ENCODE measurements at places on chromosomes 16 and 17.

- no peak for DNase-seq
These were observed 10.5 kb upstream of the CSF3 start for GRCh38 chr17:40004712-40005111.

DNA sequence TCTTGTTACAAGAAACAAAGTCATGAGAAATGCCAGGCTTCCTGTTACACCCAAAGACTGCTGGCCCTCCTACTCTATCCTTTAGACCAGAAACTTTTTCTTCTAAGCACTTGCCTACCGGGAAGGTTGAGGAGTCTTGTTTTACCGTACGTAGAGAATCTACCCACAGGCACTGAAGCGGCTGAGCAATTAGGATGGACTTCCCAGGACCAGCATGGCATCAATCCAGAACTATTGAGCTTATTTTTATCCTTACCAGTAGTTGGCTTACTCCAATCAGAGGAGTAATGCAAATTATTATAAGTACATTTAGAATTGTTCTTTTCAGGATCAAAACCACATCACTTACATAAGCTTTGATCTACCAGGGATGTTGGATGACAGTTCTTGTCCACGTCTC lies 25.6 kb downstream of the CEP95 start:
- DNase-seq = no peak

DNA sequence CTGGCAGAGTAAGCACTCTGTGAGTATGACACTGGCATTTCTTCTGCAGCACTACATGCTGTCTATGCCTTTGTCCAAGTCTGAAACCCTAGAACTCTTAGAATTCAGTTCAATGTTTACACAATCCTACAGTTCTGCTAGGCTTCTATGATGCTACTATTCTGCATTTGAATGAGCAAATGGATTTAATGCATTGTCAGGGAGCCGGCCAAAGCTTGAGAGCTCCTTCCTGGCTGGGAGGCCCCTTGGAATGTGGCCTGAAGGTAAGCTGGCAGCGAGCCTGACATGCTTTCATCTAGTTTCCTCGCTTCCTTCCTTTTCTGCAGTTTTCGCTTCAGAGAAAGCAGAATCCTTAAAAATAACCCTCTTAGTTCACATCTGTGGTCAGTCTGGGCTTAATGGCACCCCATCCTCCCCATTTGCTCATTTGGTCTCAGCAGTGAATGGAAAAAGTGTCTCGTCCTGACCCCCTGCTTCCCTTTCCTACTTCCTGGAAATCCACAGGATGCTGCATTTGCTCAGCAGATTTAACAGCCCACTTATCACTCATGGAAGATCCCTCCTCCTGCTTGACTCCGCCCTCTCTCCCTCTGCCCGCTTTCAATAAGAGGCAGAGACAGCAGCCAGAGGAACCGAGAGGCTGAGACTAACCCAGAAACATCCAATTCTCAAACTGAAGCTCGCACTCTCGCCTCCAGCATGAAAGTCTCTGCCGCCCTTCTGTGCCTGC lies at the start of gene CCL2:
Gene CCL2, plus strand, starts transcription at position 635 of the 730 bp plus-strand sequence. Its CDS starts 65 bp downstream, at position 700.
- DNase-seq = no peak

DNA sequence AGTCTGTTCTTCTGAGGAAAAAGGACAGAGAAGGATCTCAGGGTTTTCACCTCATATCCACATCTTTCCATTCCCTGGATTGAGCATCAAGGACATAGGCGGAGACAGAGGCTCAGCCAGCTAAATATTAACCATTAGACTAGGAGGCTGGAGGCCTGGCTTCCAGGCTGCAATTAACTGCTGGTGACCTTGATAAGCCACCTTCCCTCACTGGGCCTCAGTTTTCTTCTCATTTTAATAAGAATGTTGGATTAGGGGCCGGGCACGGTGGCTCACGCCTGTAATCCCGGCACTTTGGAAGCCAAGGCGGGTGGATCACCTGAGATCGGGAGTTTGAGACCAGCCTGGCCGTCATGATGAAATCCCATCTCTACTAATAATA lies 25.6 kb upstream of the CNOT1 start:
- no peak for DNase-seq

DNA sequence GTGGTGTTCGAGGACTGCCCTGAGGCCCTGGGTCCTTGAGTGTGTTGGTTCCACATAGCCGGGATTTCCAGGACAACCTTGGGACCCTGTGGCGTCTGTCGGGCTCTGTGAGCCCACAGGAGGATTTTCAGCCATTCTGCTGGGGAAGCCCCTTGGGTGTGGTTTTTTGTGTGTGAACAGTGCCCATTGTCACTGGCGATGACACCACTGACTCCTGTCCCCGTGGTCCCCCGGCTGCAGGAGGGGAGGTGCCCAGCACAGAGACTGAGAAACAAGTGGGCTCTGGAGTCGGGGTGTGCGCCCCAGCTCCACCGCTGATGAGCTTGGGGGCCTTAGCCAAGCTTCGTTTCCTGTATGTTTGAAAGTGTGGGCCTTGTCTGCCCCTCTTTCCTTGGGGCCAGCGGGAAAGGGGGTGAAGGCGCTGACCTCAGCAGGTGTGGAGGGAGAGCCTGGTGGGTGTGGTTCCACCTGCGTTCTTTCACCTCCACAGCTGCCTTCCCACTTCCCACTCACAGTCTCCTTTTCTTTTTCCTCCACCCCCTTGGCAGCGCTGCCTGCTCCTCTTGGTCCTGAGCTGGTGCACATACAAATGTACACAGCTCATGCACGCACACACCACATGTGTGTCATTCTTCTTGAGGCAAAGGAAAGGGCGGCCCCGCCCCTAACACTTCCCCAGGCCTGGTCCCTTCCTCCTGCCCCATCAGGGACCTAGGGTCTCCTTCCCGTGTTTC lies 16.1 kb downstream of the MGRN1 start:
- DNase-seq = no peak

GRCh38 chr17:62038248-62038647 lies 26.8 kb downstream of the MED13 start:
- DNase-seq = no peak

DNA sequence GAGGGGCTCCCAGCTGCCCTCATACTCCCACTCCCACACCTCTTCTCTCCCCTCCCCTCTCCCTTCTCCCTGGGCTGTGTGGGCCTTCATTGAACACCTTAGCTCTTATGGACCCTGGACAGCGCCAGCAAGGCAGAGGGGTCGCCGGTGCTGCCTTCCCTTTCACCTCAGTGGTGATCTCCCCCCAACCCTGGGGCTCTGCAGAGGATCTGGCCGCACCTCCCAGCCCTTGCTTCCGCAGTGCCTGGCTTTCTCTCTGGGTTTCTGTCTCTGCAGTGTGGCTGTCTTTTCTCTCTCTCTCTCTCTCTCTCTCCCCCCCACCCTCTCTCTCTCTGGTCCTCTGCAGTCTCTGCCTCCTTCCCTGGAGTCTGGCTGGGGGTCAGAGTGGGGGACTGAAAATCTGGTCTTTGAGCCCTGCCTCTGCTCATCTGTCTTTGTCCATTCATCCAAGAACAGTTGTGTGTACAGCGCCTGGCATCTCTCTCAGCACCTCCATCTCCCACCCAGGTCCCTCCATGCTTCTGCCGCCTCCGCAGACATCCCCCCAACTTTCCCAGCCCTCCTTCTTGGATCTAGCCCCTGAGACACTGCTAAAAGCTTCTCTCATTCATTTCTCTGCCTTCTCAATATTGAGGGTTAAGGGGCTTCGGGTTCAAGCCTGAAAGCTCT lies 1.1 kb downstream of the SEZ6L2 start:
- DNase-seq = no peak

GRCh38 chr17:29038085-29038795 lies 4.7 kb upstream of the PIPOX start:
- DNase-seq = no peak

- DNase-seq = no peak
These were observed 37.7 kb downstream of the ZFHX3 start for GRCh38 chr16:73010150-73010676.

- no peak for DNase-seq
These were observed 319.5 kb upstream of the SOX9 start for GRCh38 chr17:71801301-71801700.

- no peak for DNase-seq
These were observed 41.6 kb downstream of the B9D1 start for GRCh38 chr17:19320876-19321275.

GRCh38 chr17:49456183-49456965 lies 38.7 kb upstream of the NGFR start:
- DNase-seq = peak; percentile 65

- DNase-seq = peak; percentile 71
These were observed 117.9 kb downstream of the C17orf67 start for GRCh38 chr17:56715613-56716357.

GRCh38 chr17:4795168-4795567 lies 796 bp upstream of the PSMB6 start:
- DNase-seq = no peak

DNA sequence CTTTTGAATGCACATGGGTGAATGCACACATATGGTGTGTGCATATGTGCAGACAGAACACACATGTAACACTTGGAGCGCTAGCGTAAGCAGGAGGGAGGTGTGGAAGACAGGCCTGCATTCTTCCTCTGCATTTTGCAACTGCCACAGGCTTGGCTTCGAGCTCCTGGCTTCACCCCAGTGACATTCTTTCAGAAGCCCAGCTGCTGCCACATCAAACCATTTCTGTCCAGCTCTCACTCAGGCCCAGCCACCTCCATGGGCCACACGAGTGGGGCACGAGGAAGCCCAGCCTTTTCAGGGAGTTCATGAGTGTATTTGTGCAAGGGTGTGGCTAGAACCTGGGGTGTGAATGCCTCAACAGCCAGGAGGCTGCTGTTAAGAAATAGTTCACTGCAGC lies 18.8 kb downstream of the LGALS3BP start:
- DNase-seq = no peak

- DNase-seq = peak; percentile 39
These were observed 396.6 kb upstream of the DYNLRB2 start for GRCh38 chr16:80144191-80144590.

DNA sequence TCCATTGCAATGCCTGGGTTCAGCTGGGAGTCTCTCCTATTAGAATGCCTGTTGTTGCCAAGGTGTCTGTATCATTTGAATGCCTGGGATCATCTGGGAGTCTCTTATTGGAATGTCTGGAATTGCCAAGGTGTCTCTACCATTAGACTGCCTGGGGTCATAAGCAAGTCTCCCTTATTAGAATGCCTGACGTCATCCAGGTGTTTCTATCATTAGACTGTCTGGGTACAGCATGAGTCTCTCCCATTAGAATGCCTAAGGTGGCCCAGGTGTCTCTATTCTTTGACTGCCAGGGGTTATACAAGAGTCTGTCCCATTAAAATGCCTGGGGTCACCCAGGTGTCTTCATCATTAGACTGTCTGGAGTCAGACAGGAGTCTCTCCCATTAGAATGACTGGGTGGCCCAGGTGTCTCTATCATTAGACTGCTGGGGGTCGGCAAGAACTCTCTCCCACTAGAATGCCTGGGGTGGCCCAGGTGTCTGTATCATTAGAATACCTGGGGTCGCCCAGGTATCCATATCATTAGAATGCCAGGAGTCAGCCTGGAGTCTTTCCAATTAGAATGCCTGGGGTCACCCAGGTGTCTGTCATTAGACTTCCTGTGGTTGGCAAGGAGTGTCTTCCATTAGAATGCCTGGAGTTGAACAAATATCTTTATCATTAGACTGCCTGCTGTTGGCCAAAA lies 2274.0 kb downstream of the TP53TG3F start:
- DNase-seq = no peak

DNA sequence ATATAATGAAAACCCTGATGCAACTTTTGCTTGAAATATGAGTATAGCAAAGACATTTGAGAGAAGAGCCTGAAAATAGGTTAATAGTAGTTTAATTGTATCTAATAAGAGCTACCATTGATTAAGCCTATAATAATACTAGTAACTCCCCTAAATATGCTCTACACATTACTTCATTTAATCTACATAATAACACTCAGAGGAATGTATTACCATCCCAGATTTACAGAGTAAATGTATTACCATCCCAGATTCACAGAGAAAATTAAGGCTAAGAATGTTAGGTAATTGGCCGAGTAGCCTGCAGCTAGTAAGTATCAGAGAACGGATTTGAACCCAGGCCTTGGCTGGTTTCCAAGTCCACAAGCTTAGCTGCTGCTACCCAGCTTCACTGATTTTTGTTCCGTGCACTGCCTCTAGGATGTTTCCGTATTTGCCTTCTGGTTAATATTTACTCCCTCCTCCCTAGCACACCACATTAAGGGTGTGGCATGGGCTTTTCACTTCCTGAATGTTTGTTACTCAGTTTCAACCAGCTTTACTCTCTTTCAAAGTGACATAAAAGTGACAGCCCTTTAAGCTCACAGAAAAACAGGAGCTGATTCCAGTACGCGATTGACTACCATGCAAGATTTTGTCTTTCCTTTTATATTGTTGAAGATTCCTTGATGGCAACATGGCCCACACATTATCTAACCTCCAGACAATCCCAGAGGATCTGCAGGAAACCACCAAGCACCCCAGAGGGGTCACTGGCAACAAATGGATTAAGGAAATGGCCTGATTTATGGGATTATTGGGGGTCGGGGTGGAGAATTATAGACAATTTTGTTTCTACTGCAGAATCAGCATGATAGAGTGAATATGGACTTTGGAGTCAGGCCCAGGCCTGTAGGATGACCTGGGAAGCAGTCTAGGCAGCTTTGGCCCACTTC lies 26.7 kb upstream of the TOX3 start:
- DNase-seq = no peak

- DNase-seq = no peak
These were observed 336.8 kb upstream of the MON1B start for GRCh38 chr16:76854234-76854633.

DNA sequence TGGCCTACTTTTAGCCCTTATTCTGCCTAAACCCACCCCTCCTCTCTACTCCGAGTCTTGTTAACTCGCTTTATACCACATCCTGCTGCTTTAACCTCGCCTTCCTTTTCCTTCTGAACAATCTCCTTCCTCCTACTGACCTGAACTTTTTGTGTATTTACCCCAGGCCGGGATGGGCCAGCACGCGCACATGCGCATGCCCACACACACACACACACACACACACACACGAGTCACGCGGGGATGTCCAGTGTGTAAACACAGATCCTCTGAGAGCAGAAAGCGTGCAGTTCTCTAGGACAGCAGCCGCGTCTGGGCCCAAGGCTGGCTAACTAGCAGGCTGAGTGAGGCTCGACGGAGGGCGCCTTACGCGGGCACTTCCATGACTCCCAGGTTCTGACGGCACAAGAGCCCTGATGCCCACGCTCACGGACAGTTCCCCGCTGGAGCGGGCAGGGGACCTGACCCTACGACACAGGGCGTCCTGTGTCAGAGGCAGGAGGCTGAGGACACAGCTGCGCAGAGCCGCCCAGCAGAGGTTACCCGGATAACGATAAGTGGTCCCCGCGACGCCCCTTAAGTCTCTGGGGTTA lies 610 bp downstream of the PIK3R5 start:
- no peak for DNase-seq

DNA sequence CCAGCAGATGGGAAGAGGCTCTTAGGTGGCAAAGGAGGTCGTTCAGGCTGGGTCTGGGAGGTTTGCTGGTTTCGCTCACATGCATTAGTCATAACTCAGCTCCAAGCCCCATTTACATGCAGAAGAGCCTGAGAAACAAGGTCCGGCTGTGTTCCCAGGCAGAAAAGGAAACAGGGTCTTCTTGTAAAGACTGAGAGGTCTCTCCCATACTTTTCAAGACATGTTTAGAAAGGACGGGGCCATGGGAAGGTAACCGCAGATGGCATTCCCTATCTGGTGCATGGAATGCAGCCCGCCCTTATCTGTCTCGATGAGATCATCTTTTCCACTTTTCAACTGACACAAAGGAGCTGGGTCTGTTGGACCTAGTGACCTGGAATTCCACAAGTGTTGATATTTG lies 389.0 kb upstream of the CDH11 start:
- DNase-seq = no peak
